Nephron progenitor cell (in vitro differentiated cells): ENCODE measurements at places on chromosomes 3 and 15.

- H3K27ac ChIP-seq, result no peak overlapping the region
- no peak overlapping the region for H3K4me3 ChIP-seq
- H3K27me3 ChIP-seq, result peaks cover 3% of the 10 kb centered on the region
- DNase-seq, result no peak
- H3K4me1 ChIP-seq, result no peaks in the 10 kb centered on the region
These were observed 9.2 kb downstream of the CD200R1 start for GRCh38 chr3:112965656-112966055.

DNA sequence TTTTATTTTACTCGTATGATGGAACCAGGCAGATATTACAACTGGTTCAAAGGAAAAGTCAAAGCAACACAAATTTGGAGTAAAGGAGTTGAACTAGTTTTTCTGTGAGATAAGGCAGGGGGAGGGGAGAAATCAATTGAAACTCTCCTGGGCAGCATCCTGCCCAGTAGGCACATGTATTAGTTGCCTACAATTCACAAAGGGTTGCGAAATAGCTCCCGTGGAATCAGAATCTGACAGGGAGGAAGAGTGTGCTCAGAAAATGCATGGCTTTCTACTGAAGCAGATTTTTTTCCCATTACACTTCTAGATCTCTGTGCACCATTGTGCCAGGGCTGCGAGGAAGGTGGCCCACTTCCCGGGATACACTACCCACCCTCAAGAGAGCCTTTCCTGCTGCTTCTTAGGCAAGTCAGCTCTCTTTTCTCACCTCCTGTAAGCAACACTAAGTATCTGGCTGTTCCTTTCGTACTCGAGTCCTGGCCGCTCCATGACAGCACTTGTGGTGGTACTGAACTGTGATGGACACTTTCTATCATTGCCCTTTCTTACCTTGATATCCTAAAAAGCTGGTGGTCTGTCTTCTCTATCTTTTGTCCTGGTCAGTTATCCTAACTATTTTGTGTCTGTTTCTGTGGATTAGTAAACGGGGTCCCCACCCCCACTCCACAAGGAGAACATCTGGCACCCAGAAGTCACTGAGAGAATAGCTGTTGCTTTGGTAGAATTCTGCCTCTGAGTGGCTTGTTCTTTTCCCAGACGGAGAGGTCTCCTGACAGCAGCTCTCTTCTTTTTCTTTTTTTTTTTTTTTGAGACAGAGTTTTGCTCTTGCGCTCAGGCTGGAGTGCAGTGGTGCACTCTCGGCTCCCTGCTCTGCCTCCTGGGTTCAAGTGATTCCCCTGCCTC lies 74.8 kb downstream of the RPL39L start:
- no peak overlapping the region for H3K4me3 ChIP-seq
- peaks cover 77% of the 10 kb centered on the region for H3K36me3 ChIP-seq
- peak overlapping the region; percentile 9 for H3K27ac ChIP-seq
- H3K4me1 ChIP-seq, result peaks cover 35% of the 10 kb centered on the region
- H3K27me3 ChIP-seq, result no peaks in the 10 kb centered on the region
- no peak for DNase-seq

DNA sequence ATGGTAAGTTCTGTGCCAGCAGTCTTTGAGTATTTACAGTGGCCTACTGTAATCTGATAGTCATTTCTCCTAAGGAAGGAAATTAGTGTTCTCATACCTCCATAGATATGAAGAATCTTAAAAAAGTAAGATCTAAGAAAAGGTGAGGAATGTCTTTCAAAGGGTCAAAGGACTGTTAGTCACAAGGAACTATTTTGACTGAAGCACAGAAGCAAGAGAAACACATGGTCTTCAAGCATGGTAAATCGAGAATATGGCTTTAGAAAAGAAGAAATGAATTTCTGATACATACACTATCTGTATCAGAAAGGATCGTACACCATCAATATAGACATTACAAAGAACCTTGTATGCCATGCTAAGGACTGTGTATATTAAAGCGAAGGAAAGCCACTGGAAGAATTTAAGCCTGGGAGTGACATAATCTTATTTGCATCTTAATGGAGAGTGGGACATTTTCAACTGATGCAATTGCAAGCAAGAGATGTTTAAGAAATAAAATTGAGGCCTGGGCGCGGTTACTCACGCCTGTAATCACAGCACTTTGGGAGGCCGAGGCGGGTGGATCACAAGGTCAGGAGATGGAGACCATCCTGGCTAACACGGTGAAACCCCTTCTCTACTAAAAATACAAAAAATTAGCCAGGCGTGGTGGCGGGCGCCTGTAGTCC lies 5.5 kb upstream of the ACAP2 start:
- H3K4me3 ChIP-seq, result no peak overlapping the region
- no peak overlapping the region for H3K27ac ChIP-seq
- H3K4me1 ChIP-seq, result peaks cover 51% of the 10 kb centered on the region
- no peaks in the 10 kb centered on the region for H3K36me3 ChIP-seq
- no peak for DNase-seq

DNA sequence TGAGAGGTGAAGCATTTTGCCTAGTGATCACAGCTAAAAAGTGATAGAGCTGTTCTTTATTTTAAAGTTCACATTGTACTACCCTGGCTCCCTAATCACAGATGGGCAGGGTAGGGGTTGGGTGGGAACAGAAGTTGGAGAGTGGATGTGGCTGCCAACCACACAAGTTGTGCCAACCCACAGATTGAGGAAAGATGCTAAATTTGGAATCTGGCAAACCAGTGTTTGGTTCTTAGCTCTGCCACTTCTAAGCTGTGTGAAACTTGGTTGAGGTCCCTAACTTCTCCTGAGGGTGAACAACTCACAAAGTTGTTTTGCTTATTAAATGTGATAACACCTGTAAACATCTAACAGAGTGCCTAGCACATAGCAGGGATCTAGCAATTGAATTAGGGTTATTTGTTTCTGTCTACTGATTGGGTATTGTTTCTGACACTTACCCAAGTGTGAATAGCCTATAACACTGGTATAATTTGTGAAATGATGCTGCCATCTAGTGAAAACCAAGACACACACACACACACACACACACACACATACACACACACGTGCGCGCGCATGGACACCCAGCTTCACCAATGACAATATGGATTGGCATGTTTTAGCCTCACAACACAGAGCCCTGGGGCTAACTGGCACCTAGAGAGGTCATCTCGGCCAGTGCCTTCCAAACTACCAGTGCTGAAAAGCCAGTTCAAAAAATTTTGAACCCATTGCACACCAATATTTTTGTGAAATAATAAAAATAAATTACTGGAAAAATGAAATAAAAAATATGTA lies 25.3 kb downstream of the ADGRG7 start:
- H3K4me3 ChIP-seq, result no peak overlapping the region
- peaks cover 8% of the 10 kb centered on the region for H3K27me3 ChIP-seq
- no peak overlapping the region for H3K27ac ChIP-seq
- H3K4me1 ChIP-seq, result no peaks in the 10 kb centered on the region

DNA sequence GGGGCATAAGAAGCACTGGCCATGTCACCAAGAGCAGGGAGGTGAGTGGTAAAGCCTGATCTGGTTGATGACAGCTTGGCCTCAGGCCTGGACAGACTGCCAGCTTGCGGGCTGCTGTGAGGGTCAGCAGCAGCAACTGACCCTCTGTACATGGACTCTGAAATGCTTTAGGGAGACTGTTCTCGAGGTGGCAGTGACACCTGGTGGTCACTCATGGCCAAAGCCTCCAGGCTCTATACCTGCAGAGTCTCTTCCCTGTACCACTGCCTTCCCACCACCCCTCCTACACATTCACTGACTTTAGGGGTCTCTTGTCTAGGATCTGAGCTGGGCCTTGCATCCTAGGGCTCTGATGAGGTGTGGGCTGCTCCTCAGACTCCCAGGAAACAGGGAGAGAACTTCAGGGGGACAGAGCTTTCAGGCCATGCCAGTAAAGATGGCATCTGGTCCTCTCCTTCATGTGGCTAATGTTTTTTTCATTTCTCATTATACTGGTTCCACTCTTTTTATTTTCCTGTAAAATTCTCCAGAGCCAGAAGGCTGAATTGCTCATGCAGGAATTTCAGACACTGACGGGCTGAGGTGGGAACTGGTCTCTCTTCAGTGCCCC lies 17.2 kb upstream of the TIMP4 start:
- peak; percentile 74 for DNase-seq
- peaks cover 6% of the 10 kb centered on the region for H3K27me3 ChIP-seq
- H3K36me3 ChIP-seq, result peaks cover 9% of the 10 kb centered on the region
- no peak overlapping the region for H3K27ac ChIP-seq
- no peaks in the 10 kb centered on the region for H3K4me1 ChIP-seq

DNA sequence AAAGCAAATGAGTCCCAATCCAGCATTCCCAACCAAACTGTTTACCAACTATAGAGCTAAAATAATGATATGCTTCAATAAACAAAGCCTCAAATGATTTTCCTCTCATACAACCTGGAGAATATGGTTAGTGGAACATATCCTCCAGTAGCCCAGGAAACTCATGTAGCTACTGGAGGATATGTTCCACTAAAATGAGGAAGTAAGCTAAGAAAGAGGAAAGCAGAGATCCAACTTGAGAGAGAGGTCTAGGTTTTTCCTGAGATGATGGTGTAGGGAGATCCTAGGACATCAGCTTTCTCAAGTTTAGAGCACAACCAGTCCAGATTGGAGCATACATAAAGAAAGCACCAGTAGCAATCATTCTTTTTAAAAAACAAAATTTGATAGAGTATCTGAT lies 44.6 kb upstream of the SLC4A7 start:
- no peak for DNase-seq
- H3K27ac ChIP-seq, result no peak overlapping the region
- peaks cover 10% of the 10 kb centered on the region for H3K4me1 ChIP-seq
- H3K4me3 ChIP-seq, result no peak overlapping the region
- peaks cover 27% of the 10 kb centered on the region for H3K27me3 ChIP-seq
